ENCODE measurements at places on chromosomes 4 and X. TPM values are rescaled to one million over a fixed set of nuclear protein-coding genes. Genes with fewer than 3 reads are reported as not detected.

DNA sequence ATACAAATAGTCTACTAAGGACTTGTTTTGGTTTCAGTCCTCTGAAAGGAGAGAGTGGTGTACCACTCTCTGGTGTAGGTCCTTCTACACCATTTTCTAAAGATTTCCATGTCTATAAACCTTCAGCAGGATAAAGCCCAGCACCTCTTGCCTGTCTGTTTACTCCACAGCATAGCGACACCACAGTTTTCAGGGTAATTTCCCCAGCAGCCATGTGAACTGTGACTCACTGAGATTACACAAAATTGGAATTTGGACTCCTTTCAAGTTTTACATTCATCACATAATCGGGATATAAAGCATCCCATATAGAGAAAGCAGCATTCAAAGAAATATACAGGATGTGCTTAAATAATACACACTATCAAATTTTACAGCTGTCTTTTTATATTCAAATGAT is 229.6 kb downstream of the PRDM5 start:
- no peak overlapping the region for H3K4me3 ChIP-seq
- no peaks in the 10 kb centered on the region for H3K4me1 ChIP-seq
- no peaks in the 10 kb centered on the region for H3K27me3 ChIP-seq
- H3K36me3 ChIP-seq = no peaks in the 10 kb centered on the region
- no peak for DNase-seq
- H3K27ac ChIP-seq = no peak overlapping the region

DNA sequence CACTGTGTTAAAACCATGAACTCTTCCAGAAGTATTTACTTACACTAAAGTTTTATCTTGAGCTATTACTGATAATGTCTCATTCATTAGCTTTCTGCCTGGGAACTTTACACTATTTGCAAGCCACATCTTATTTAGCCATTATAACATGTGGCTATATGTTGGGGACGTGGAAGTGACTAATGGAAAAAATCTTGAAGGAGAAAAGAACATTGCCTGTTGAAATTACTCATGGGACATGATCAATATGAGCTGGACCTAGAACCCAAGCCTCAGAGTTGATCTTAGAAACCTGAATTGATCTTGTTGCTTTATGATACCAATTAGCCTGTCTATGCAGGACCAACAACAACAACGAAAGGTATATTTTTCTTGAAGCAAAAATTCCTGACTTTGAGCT is 22.5 kb upstream of the ARHGAP6 start:
- H3K27ac ChIP-seq = no peak overlapping the region
- peaks cover 5% of the 10 kb centered on the region for H3K27me3 ChIP-seq
- DNase-seq = no peak
- H3K36me3 ChIP-seq = no peaks in the 10 kb centered on the region

- no peak overlapping the region for H3K27ac ChIP-seq
- H3K27me3 ChIP-seq = no peaks in the 10 kb centered on the region
- DNase-seq = no peak
- no peak overlapping the region for H3K4me3 ChIP-seq
- no peaks in the 10 kb centered on the region for H3K36me3 ChIP-seq
Measured at GRCh38 chr4:119111296-119111695, 24.3 kb upstream of the MYOZ2 start.

DNA sequence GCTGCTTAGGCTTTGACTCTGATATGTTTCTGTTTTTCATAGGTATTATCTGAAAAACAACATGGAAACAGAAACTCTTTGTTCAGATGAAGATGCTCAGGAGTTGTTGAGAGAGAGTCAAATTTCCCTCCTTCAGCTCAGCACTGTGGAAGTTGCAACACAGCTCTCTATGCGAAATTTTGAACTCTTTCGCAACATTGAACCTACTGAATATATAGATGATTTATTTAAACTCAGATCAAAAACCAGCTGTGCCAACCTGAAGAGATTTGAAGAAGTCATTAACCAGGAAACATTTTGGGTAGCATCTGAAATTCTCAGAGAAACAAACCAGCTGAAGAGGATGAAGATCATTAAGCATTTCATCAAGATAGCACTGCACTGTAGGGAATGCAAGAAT is 238.6 kb downstream of the RAPGEF2 start:
- no peak overlapping the region for H3K4me3 ChIP-seq
- no peaks in the 10 kb centered on the region for H3K4me1 ChIP-seq
- H3K27me3 ChIP-seq = no peaks in the 10 kb centered on the region
- no peak overlapping the region for H3K27ac ChIP-seq
- no peak for DNase-seq

DNA sequence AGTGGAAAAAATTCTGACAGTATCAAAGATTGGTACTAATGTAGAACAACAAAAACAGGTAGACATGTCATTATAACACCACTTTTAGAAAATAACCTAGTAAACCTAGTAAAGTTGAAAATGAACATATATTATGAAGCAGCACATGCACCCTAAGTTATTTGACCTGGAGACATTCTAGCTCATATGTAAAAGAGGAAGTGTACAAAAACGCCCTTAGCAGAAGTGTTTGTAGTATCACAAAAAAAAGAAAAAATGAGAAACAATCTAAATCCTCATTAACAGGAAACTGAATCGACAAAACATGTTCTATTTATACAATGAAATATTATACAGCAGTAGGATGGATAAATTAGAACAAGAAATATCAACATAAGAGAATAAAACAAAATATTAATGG is 318.9 kb upstream of the PPP1R2C start:
- peaks cover 4% of the 10 kb centered on the region for H3K4me1 ChIP-seq
- no peak overlapping the region for H3K27ac ChIP-seq
- H3K4me3 ChIP-seq = no peak overlapping the region
- H3K36me3 ChIP-seq = no peaks in the 10 kb centered on the region
- no peak for DNase-seq

ALAS2 gene
- total RNA-seq = not detected

- no peaks in the 10 kb centered on the region for H3K27me3 ChIP-seq
- no peaks in the 10 kb centered on the region for H3K4me1 ChIP-seq
- H3K27ac ChIP-seq = no peak overlapping the region
- H3K4me3 ChIP-seq = no peak overlapping the region
- H3K36me3 ChIP-seq = no peaks in the 10 kb centered on the region
Measured at GRCh38 chrX:144293229-144293628, 409.4 kb downstream of the UBE2NL start.

GRCh38 chrX:84453351-84454246 is 48.7 kb downstream of the HDX start:
- no peaks in the 10 kb centered on the region for H3K36me3 ChIP-seq
- H3K4me1 ChIP-seq = no peaks in the 10 kb centered on the region
- no peak overlapping the region for H3K4me3 ChIP-seq
- H3K27me3 ChIP-seq = no peaks in the 10 kb centered on the region
- H3K27ac ChIP-seq = no peak overlapping the region

CYP2U1 gene
- 2.5 TPM for total RNA-seq

All from activated CD8-positive, alpha-beta T cell treated with anti-CD3 and anti-CD28 coated beads for 36 hours (primary cell).